ENCODE measurements at places on chromosomes 11 and 22. TPM values are rescaled to one million over a fixed set of nuclear protein-coding genes. Genes with fewer than 3 reads are reported as not detected.
A peak's percentile ranks its signal among the peaks of the same experiment; 100 is the strongest.

- no peak for DNase-seq
Observed at GRCh38 chr22:24089951-24090350, 78.8 kb downstream of the CABIN1 start.

DNA sequence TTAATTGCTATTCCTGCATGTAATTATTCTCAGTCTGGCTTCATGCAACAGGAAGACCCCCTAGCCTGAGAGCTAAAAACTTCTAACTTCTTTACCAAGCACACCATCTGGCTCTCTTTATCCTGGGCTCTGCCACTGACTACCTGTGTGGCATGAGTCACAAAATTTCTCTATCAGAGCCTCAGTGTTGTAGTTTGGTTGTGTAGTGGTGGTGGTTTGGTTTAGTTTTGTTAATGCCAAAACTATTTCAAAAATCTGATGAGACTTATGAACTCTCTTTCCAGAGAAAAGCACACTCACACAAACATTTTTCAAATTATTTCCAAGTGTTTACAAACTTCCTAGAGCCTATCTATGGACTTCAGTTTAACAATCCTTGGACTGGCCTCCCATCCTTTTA lies 7.5 kb upstream of the IL17RA start:
- no peak for DNase-seq

- DNase-seq: no peak
Observed at GRCh38 chr11:134975866-134976376, 563.9 kb upstream of the B3GAT1 start.

- no peak for DNase-seq
Observed at GRCh38 chr11:70572974-70573260, 174.6 kb downstream of the CTTN start.

DNA sequence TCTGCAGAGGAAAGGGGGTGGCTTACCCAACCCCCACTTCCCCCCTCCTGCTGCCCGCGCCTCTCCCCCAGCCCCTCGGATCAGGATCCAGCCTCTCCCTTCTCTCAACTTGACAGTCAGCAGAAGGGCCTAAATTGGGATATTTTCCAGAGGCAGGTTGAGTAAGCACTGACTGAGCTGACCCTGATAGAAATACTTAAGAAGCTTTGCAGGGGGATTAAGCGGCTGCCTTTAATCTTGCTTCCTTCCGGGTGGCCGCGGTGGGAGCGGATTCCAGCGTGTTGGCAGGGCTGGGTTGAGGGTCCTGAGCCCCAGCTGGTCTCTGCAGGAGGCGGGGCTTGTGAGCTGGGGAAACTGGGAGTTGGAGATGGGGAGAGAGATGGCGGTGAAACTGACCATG lies 445.2 kb downstream of the NTM start:
- peak; percentile 32 for DNase-seq

Gene CALCA
- polyA plus RNA-seq: 6.2 TPM

DNA sequence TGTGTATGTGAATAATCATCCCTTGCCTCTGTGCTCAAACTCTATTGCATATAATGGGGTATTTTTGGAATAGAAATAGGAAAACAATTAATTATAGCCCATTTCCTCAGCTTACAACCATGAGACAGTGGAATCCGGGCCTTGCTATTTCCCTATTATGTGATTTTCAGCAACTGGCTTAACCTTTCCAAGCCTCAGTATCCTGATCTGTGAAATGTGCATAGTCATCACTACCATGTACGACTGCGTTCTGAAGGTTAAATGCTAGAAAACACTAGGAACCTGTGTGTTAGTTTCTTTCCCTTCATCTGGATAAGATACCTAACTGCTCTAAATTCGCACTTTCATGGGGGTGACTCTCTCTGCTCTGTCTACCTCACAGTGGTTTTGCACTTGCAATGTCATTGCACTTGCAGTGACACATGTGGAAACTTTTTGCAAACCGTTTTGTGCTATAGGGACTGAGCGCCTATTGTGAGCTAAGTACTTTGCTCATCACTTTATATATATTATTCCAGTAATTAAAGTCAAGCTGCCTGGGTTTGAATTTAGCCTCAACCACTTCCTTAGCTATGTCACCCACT lies 48.3 kb downstream of the IRAG1 start:
- DNase-seq: no peak

DNA sequence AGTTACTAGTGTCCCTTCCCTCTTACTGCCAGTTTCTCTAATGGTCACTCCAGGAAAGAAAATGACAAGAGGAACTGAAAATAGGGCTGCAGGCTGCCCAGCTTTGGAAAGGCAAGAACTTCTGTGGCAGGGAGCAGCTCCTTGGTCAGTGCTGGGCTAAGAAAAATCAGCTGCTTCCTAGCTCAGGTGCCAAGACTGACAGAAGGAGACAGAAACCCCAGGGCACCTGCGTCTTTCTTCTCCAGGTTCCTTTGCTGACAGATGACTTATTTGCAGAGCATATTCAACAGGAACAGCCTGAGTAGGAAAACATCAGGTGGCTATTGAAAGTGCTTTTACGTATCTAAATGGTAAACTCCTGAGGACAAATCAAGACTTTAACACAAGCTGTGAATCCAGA lies 25.4 kb downstream of the MAML2 start:
- DNase-seq: no peak
